ENCODE measurements at places on chromosomes 6 and 20.

GRCh38 chr6:158489441-158489840, 70.5 kb upstream of the TMEM181 start:
- DNase-seq, result no peak

GRCh38 chr20:37225146-37225545, 36.5 kb downstream of the GHRH start:
- DNase-seq, result peak; percentile 4

DNA sequence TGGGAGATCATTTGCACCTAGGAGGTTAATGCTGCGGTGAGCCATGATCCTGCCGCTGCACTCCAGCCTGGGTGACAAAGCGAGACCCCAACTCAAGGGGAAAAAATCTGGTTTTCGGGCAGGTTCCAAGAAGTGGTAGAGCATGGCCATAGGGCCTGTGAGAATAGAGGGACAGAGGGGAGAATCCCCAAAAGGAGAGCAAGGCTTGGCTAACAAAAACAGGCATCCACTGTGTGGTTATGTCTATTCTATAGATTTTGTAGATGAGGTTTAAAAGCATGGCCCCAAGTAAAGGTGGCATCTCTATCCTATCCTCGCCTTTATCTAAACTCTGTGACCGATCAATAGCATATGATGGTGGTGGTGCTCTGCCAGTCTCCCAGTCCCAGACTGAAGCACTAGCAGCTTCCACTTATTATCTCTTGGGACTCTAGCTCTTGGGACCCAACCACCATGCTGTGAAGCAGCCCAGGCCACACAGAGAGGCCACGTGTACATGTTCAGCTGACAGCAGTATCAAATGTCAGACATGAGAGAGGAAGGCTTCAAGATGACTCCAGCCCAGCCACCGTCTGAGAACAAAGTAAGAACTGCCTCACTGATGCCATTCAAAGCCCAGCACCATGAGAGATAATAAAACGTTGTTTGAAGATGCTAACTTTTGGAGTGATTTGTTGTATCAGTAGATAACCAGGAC, 27.7 kb downstream of the EIF2S2 start:
- DNase-seq, result no peak

GRCh38 chr6:54320871-54321270, 12.6 kb downstream of the TINAG start:
- no peak for DNase-seq

GRCh38 chr6:154888421-154889295, 106.5 kb upstream of the TIAM2 start:
- DNase-seq, result no peak

DNA sequence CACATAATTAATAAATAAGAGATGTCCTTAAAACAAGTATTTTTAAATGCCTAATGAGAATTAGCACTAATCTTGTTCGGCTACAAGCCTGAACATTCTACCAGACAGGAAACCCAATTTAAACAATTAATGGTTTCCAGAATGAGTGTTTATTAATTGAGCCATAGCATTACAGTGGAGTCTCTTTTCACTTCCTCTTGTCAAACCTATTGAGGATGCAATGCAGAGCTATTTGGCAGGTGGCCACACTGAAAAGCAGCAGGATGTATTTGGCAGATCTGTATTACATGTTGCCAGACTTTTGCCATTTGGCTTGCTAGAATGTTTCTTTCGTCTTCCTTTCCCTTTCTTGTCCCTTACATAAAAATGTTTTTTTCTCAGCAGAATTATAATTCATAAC, 475.2 kb upstream of the MARCKS start:
- DNase-seq, result no peak

DNA sequence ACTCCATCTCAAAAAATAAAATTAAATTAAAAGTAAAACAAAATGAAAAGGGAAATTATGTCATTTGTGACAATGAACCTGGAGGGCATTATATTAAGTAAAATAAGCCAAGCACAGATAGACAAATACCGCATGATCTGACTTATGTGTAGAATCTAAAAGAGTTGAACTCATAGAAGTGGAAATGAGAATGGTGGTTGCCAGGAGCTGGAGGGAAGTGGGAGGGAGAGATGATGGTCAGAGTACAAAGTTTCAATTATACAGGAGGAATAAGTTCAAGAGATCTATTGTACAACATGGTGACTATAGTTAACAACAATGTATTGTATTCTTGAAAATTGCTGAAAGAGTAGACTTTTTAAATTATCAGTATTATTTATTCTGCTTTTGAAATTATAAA, 183.4 kb downstream of the ID4 start:
- DNase-seq, result no peak

DNA sequence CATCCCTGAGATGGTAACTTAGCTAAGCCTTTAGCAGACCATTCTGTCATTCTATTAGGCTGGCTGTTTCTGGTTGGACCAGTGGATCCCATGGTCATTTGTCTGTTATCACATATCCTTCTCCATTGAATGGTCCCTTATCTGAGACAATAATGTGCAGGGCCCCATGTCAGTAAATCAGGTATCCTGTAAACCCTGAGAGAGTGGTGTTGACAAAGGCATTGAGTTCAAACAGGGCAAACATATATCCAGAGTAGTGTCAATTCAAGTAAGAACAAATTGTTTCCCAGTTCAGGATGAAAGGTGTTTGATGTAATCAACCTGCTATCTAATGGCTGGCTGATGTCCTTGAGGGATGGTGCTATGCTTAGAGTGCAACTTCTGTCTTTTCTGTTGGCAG, 126.2 kb downstream of the LINC00237 start:
- DNase-seq, result no peak

DNA sequence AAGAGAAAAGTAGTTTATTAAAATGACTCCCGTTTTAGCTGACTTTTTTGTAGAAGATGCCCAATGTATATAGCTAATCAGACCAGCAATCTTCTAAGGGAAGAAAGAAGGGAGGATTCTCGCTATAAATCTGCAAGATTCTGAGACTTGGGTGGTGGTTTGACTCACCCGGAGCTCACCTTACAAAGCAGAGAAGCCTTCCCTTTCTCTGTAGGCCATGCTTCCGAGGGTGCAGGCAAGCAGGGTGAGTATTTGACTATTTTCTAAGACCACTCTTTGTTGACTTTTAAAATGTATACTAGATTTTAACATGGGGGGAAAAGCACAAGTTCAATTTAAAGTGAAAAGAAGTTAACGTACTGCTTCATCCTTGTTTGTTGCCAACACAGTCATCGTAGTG, 2.7 kb downstream of the OLIG3 start:
- DNase-seq, result no peak
